ENCODE measurements at places on chromosomes 6 and 20.
A peak's percentile ranks its signal among the peaks of the same experiment; 100 is the strongest.

DNA sequence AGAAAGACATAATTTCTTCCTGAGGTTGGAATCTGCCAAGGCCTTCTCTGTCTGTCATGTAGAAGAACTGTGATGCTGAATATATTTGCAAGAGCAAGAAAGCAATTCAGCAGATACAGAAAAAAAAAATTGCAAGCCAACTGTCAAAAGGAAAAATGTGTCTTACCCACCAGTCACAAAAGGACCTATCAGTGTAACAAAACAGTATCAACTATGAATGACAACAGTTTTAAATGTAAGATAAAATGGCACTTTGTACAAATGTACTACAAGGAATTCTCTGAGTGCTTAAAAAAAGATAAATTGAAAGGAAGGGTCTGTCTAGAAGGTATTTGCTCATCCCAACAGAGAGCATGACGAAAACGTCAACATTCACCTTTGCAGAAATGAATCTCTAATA lies 185.3 kb upstream of the TFAP2D start:
- DNase-seq: no peak

- DNase-seq: no peak
Measured at GRCh38 chr6:26553635-26554446, 15.7 kb downstream of the HMGN4 start.

DNA sequence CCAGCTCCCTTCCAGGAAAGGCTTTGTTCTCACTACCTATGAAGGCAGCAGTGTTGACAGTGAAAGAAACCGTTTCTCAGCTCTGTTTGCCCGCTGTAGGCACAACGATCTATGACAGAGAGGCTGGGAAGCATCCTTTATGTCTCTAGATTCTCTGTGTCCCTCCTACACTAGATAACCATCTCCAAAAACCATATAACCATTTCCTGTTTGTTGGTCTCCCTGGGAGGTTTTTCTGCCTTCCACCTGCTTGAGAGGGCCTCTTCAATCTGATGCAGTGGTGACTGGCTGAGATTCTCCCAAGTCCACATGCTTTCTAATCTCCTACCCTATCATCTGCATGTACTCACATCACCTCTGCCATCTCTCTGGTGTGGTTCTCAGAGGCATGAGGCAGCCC lies 32.0 kb upstream of the TMEM217 start:
- no peak for DNase-seq

- DNase-seq: no peak
Measured at GRCh38 chr20:43969028-43969447, 54.4 kb downstream of the TOX2 start.

- no peak for DNase-seq
Measured at GRCh38 chr20:35662551-35662950, 2.1 kb downstream of the CPNE1 start.

DNA sequence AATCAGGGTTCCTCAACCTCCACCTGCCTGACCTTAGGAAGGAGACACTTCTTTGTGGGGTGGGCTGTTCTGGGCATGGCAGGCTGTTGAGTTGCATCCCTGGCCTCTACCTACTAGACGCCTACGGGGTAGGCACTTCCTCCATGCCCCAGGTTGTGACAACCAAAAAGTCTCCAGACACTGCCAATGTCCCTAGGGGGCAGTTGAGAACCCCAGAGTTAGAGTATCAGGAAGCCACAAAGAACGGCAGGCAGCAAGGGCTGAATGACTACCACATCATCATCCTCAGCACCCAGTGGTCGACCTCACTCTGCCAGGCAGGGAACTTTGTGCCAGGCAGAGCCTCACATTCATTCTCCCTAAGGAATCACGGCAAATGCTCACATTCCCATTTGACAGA lies 21.5 kb downstream of the PMEPA1 start:
- no peak for DNase-seq

GRCh38 chr20:49969234-49969633 lies 13.5 kb upstream of the SNAI1 start:
- DNase-seq: no peak

DNA sequence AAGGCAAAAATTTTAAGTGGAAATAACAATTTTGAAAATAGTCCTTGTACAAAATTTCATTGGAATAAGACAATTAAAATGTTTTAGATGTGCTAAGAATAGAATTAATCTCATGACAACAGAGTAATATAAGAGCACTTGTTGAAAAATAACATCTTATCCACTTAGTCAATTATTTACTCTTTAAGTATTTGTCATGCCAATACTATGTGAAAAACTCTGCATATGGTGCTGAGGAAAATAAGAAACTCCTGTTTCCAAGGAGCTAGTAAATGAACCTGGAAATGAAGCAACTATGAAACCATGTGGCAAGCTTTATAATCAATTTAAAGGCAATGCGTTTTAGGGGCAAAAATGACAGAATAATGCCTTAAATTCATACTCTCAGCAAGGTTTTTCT lies 42.7 kb upstream of the HCRTR2 start:
- no peak for DNase-seq

DNA sequence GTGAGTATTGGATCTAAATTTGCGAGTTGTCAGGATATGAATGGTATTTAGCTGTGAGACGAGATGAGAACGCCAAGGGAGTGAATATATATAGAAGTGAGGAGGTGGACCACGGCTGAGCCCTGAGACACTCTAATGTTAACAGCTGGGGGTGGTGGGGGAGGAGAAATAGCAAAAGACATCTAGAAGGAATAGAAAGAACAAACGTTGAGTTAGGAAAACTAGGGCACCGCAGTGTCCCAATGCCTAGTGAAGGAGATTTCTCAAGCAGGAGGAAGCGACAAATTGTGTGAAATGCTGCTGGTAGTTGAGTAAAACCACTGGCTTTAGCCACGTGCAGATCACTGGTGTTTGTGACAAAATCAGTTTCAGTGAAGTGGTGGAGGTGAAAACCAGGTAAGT lies 56.9 kb downstream of the CD164 start:
- no peak for DNase-seq

- DNase-seq: no peak
Measured at GRCh38 chr6:71391126-71391525, 102.5 kb downstream of the OGFRL1 start.

- no peak for DNase-seq
Measured at GRCh38 chr6:169452869-169453620, 199.4 kb upstream of the THBS2 start.

DNA sequence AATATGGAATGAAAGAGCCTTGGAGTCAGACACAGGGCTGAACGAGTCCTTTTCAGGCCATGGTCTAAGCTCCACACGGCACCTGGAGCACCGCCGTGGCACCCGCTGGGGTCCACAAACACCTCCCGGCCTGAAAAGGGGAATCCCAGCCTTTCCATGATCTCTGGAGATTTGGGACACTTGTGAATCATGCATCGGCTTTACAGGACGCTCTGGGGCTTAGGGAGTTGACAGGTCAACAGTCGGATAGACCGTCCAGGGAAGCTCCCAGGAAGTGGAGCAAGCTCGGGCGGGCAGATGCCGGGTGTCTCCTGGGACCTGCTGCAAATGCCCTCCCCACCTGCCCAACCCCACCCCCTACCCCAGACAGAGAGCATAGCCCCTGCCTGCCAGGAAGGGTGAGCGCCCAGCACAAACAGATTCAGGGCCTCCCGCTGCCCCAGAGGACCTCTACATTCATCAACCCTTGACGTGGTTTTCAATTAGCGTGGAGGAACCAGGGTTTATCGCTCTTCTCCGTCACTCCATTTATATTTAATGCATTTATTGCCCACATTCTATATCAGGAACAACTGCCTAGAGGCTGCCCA lies 53.6 kb downstream of the YTHDF1 start:
- no peak for DNase-seq

DNA sequence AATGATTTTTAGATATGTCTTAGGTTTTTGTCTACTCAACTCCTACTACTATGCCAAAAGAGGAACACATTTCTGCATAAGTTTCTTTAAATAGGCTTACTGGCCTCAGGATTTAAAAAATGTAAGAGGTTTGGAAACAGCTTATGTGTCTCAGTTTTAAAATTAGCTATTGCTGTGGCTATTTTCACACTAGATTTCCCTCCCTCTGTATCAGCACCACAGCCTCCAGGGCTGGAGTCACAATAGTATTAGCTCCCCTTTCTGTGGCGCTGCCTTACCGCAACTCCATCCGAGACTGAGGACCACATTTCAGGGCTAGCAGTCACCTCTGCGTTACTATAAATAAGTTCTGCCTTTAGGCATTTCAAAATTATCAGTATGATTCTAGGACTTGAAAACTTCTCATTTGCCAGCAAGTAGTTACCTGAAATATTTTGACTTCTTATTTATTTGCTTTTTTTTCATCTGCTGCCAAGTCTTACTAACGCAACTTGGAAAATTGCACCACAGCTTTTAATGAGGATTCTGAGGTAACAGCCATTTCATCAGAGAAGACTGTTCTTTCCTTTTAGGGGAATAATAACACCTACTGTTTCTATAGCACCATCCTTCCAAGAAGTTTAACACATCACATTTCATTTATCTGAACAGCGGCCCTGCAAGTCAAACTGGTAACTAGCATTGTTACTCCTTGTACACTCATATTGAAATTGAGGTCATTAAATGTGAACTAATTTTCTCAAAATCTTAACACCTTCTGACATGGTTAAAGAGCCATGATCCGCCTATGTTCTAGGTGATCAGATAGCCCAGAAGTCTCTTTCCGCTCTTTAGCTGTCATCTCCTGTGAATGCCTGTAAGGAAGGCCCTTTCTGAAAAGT lies 105.9 kb downstream of the GJA10 start:
- no peak for DNase-seq

GRCh38 chr6:119334535-119335264 lies 14.9 kb downstream of the MAN1A1 start:
- no peak for DNase-seq

GRCh38 chr6:3825851-3826581 lies 23.2 kb upstream of the FAM50B start:
- DNase-seq: peak; percentile 86

GRCh38 chr20:35004749-35005462 lies 49.2 kb downstream of the MYH7B start:
- DNase-seq: no peak

DNA sequence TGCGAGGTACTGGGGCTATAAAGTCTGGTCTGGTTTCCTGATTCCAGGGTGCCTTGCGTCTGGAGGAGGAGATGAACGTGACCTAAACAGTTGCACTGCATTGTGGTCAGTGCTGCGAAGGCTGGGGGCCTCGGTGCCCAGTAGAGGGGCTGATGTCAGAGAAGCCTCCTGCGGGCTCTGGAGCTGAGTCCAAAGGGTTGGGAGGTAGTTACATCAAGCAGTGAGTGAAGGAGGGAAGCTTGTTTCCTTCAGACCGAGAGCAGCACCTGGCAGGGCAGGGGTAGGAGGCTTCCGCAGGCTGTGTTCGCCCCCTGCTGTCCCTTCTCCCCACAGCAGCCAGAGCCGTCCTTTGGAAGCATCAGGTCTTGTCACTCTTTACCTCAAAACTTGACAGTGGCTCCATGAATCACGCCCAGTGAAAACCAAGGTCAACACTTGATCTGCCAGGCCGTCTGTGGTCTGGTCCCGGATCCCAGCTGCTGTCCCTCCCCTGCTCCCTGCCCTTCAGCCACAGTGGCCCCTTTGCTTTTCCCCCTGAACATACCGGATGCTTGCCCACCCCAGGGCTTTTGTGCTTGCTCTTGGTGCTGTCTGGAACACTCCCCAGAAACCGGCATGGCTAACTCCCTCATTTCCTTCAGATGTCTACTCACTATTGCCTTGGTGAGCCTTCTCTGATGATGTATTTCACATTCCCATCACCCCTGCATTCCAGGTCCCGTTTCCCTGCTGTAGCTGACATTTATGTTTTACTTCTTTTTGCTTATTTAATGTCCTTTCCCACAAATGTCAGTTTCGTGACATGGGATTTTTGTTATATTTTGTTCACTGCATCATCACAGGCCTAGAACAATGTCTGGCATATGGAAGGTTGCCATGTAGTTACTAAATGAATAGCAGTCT lies 7.0 kb downstream of the DYNLRB1 start:
- DNase-seq: peak; percentile 57

GRCh38 chr6:3218266-3218665 lies 9.2 kb downstream of the TUBB2B start:
- no peak for DNase-seq

- DNase-seq: no peak
Measured at GRCh38 chr20:2363187-2363586, 17.5 kb upstream of the TGM6 start.

DNA sequence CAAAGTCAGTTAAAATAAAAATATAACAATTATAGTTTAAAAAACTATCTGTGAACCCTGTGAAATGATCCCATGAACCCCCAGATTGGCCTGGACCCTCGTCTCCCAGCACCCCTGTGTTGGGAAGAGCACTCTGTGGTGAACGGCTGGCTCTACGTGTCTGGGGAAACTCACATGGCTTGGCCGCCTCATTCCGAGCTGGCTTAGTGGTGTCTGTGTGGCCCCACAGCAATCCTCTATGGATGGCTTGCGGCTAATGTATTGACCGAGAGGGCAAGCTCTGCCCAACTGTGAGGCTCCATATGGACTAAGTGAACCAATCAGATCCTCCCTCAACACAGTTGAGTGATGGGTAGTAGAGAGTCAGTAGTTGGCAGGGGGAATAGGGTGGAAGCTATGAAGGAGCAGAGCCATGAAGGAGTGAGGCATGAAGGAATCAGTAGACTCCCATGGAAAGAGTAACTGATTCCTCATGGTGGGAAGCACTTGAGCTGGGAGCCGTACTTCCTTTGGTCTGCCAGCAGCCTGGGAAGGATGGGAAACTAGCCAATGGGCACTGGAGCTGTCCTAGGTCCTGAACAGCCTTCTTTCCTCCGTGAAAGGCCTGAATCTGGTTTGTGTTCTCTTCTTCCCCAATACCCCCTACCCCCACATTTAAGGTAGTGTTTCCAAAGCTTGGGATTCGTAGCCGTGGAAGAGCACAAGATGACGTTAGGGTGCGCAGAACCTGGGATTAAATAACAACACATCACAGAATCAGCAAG lies 21.6 kb upstream of the ZNF831 start:
- DNase-seq: no peak

GRCh38 chr6:31216208-31216898 lies 45.9 kb upstream of the POU5F1 start:
- DNase-seq: no peak

GRCh38 chr20:50348096-50348495 lies 157.5 kb downstream of the CEBPB start:
- DNase-seq: no peak

DNA sequence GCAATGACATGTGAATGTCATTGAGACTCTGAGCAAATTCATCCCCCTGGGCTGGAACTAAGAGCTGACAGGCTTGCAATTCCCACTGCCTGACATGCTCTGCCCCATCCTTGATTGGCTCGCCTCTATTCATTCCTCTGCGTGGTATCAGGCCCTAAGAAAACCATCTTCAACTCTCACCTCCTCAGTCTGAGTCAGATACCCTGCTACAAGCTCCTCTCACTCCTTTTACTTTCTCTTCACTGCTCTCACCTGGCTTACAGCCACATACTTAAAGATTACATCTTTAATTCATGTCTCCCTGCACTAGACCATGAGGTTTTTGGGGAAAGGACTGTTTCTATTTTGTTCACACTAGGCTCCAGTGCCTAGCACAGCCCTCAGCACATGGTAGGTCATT lies 131.6 kb downstream of the KIF6 start:
- no peak for DNase-seq

GRCh38 chr20:40811660-40812414 lies 122.8 kb upstream of the MAFB start:
- DNase-seq: no peak

- no peak for DNase-seq
Measured at GRCh38 chr6:45722876-45723275, 292.8 kb downstream of the CLIC5 start.

All from A549 (cell line).